ENCODE measurements at places on chromosomes 3 and 15.

- no peak for DNase-seq
Observed at GRCh38 chr3:164612751-164613150, 465.5 kb downstream of the SI start.

GRCh38 chr15:93028632-93029213, 60.3 kb downstream of the RGMA start:
- DNase-seq: no peak

GRCh38 chr3:74041068-74041675, 416.4 kb upstream of the PDZRN3 start:
- DNase-seq: no peak

GRCh38 chr3:44968447-44968858, 7.5 kb downstream of the ZDHHC3 start:
- no peak for DNase-seq

DNA sequence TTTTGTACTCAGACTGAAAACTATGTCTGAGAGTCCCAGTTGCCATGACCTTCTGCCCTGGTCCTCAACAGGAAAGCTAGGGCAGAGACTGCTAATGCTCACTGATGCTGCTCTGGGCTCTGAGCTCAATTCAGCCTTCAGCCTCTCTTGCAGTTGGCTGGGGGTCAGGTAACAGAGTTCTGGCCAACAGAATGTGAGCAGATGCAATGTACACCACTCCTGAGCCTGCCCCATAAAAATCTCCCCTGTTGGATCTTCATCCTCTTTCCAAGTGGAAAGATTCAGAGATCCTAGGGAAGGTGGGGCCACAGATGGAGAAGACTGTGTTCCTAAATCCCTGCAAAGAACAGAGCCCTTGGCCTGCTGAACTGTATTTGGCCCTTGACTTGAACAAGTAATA, 87.8 kb downstream of the PDZRN3 start:
- no peak for DNase-seq

- DNase-seq: no peak
Observed at GRCh38 chr3:78398401-78398800, 1358.5 kb downstream of the ROBO2 start.

DNA sequence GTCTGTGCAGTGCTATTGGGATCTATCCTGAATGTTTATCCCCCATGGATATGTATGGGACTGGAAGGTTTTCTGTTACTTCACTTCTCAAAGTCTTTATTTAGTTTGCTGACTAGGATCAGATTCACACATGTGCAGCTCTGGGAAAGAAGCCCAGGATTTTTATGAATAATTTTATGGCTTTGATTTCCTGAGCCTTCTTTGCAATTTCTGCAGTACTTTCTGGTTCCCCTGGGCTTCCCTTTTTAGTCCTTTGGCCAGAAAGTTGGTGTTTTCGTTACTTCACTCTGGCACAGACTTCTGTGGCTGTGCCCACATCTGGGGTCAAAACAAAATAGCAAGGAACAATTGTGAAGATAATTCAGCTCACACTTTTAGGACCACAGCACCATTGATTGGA, 721.0 kb downstream of the OTOL1 start:
- no peak for DNase-seq

DNA sequence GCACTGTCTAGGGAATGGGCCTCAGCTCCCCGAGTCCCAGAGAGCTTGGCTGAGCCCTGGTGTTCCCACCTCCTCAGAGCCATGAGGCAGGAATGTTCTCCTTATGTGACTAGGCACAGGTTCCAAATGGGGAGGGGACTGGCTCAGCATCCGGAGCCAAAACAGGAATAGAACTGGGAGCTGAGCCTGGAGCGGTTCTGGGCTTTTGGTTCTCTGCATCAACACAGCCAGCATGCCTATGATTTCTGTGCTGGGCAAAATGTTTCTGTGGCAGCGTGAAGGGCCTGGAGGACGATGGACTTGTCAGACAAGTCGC, at the start of gene FAM131A:
FAM131A (plus strand) TSS at position 202 of the 316 bp plus-strand sequence; CDS start at position 233, 31 bp downstream.
- DNase-seq: no peak

- peak; percentile 45 for DNase-seq
Observed at GRCh38 chr3:10602769-10603768, 97.7 kb upstream of the ATP2B2 start.

DNA sequence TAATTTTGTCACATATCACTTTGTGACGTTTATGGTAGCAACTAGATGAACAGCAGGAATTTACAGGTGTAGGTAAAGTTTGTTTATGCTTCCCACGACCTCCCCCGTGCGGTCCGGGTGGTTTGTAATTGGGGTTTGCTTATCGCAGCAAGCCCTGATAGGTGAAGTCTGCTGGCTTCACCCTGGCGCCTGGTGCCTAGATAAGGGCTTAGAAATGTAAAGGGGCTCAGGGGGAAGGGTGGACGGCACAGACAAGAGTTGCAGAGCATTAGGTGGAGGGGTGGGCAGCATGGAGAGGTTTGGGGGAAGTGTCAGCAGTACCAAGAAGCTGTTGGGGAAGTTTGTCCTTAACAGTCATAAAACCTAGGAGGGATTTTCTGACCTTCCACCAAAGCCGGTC, 108.1 kb upstream of the RNF7 start:
- DNase-seq: no peak

DNA sequence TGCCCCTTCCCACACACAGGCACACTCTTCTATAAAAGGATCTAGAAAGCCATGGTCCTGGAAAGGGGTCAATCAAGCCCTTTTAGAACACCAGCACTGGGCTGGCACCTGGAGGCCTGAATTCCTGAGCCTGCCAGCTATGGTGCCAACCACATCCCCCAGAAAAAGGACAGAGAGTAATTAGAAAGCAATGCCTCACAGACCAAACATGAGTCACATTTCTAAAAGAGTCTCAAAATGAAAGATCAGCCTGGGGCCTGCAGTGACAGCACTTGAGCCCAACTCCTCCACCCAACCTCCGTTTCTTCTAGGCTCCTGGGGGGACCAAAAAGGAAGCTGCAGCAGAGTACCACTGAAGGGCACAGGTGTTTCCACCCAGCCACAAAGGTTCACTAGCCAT, 14.1 kb downstream of the MYLK start:
- no peak for DNase-seq

DNA sequence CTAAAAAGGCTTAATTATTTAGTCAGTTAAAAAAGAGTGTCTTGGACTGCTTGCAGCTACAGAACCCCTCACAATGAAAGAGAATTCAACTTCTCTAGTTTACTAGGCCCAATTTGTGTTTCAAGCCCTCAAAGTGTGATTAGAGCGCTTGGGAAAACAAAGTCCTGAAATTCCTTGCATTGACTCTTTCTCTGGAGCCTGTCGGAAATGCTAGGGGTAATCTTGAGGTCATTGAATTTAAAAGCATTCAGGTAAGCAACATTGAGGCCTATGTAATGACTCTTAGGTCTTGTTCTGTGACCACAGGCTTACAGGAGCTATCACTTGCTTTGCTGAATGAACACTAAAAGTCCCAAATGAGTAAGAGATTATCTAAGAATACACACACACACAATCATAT, 186.0 kb downstream of the NLGN1 start:
- no peak for DNase-seq

- no peak for DNase-seq
Observed at GRCh38 chr15:95252404-95252803, 1021.0 kb downstream of the MCTP2 start.

DNA sequence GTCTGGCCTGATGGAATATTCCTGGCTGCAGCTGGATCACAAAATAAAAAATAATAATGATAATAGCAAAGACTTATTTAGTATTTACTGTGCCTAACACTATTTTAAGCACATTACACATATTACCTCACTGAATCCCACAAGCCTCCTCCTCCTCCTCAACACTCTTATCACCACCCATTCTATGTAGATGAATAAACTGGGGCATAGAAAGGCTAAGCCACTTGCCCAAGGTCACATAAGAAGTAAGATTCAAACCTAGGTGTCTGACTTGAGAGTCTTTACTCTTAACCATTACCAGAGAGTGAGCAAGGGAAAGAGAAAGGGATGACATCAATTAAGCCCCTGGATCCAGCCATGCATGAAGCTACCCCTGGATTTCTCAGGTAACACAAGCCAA, 493.1 kb downstream of the SHQ1 start:
- no peak for DNase-seq

GRCh38 chr15:37771465-37771864, 163.0 kb upstream of the TMCO5A start:
- DNase-seq: no peak

GRCh38 chr3:44529927-44530326, 25.1 kb upstream of the ZKSCAN7 start:
- no peak for DNase-seq

DNA sequence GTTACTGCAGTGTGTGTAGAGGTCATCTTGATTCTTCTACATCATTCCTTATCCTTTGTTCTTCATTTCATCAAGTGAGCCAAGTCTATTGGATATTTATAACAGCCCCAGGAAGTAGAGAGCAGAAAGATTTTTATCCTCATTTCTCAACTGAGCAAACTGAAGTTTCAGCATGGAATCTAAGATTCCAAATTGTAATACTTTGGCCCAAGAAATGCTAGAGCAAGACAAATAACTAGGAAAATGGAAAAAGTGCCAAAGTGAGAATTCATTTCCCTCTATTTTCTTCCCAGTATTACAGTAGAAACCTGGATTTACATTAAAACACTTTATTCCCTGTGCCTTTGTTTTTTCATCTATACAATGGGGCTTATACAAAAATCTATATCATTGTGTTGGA, 346.8 kb downstream of the ARPP21 start:
- no peak for DNase-seq

GRCh38 chr15:84749111-84749991, 959 bp downstream of the ZNF592 start:
- no peak for DNase-seq

DNA sequence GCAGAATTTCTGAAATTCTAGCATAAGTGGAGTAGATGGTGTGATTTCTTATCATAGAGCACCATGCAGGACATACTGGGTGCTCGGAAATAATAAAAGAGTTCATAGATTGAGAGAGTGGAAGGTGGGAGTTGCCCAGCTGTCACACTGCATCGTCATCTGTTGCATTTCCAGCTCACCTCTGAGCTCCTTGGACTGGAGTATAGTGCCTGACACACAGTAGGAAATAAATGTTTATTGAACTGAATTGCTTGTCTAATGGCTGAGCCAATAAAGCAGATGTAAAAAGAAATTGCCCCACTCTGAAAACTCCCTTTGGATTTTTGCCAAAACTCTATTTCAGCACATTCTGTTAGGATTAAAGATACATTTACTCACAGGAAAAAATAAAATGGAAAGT, 108.9 kb upstream of the UBE2E1 start:
- no peak for DNase-seq

DNA sequence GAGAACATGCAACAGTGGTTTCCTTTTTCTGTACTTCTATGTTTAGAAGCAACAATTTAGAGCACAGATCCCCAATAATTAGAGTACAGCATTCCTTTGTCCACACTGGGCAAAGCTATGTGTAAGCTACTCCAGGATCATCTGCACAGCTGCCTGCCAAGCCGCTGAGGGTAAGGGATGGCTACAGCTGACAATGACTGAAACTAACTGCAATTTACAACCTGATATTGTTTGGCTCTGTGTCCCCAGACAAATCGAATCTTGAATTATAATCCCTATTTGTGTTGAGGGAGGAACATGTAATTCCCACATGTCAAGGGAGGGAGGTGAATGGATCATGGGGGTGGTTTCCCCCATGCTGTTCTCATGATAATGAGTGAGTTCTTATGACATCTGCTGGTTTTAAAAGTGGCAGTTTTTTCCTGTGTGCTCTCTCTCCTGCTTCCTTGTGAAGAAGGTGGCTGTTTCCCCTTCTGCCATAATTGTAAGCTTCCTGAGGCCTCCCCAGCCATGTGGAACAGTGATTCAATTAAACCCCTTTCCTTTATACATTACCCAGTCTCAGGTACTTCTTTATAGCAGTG, 54.8 kb upstream of the TNFSF10 start:
- DNase-seq: no peak

GRCh38 chr3:149947231-149947630, 23.5 kb downstream of the PFN2 start:
- no peak for DNase-seq

DNA sequence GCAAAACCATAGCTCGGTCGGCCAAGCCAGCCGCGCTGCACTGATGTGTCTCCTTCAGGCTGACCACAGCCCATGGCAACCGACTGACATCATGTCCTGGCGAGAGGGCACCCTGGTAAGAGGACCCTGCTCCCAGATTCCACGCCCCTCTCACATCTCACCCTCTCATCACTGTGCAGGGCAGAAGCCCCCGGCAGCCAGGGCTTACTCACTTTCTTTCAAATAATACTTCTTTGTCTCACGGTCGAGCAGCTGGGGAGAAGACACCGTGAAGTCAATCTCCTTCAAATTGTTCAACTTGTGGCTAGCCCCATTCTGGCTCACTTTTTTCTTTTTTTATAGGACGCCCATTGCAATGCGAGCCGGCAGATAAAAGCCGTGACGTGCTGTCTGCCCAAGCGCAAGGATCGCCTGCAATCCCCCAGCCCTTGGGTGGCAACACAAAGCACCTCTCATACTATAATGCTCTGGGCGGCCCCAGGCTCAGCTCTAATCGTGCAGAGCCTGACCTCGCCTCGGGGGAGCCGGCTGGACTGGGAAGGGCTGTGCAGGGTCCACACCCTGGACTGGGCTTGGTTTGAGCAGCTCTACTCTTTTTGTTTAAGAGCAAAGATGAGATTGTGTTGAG, 33.6 kb downstream of the VGLL4 start:
- no peak for DNase-seq

DNA sequence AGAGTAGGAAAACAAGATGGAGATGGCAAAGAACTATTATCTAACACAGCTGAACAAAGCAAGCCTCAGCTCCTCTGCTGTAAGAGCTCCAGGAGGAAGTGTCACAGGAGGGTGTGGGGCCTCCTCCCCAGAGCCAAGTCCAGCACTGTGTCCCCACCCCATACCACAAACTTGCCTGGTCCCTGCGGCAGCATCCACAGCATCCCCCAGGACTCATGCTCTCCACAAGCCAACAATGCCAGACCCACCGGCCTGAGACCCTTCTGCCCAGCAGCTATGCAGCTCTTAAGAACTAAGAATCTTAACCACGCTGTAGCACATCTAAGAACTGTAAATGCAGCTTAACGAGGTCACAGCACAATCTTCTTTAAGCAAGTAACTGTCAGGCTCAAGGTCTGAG, 9.1 kb downstream of the RBM15B start:
- no peak for DNase-seq

DNA sequence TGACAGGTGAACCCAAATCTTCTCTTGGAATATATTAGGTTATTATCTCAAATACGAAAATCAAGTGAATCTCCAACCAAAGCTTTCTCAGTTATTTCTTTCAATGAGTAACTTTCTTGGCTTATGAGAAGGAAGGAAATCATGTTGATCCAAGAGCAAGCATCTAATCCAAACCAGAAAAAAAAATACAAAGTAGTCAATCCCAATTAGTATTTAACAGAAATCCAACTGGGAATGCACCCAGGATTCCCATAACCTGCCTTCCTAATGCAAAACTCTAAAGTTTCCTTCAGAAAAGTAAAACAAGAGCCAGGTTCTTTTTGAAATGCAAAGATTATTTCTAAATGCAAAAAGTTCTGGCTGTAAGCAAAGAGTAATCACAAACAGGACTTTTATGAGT, 289.3 kb downstream of the SHOX2 start:
- DNase-seq: no peak

DNA sequence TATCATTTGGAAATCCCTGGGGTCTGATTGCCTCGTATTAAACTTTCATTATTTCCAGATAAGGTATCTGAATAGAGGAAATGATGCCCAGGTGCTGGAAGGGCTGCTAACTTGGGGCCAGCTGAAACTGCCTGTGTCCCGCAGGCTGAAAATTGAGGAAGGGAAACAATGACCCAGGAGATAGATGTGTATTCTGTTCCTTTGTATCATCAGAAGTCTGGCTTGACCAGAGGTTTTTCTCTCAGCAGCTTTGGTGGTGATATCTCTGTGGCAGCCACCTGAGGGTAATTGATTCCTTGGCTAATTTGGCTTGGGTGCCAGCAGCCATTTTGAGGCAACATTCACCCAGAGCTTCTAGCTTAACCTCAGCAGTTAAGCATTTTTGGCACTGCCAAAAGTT, 90.0 kb upstream of the STT3B start:
- DNase-seq: no peak

Data from NCI-H187 treated with DMSO at 0.1 percent for 48 hours (cell line).